ENCODE measurements at places on chromosomes 1 and 21.

DNA sequence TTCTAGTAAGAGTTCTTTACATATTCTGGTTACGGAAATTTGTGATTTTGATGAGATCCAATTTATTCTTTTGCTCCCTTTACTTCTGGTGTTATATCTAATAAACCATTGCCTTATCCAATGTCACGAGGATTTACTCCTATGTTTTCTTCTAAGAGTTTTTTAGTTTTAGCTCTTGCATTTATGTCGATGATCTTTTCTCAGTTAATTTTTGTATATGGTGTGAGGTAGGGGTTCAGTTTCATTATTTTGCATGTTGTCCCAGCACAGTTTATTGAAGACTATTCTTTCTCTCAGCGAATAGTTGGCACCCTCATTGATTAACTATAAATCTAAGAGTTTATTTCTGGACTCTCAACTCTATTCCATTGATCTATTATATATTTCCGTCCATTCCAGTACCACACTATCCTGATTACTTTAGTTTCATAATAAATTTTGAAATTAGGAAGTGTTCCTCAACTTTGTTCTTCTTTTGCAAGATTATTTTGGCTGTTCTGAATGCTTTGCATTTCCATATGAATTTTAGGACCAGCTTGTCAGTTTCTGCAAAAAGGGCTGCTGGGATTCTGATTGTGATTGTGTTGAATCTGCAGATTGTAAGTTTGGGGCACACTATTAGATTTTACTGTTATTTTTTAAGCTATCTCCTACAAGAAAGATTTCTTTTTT is 4.0 kb downstream of the KDM1A start:
- DNase-seq: no peak

- peak; percentile 79 for DNase-seq
Measured at GRCh38 chr1:66533804-66534740, at the start of gene SGIP1. TSS of gene SGIP1 (plus strand) at chr1:66534153. CDS start at chr1:66534359, 206 bp downstream.

DNA sequence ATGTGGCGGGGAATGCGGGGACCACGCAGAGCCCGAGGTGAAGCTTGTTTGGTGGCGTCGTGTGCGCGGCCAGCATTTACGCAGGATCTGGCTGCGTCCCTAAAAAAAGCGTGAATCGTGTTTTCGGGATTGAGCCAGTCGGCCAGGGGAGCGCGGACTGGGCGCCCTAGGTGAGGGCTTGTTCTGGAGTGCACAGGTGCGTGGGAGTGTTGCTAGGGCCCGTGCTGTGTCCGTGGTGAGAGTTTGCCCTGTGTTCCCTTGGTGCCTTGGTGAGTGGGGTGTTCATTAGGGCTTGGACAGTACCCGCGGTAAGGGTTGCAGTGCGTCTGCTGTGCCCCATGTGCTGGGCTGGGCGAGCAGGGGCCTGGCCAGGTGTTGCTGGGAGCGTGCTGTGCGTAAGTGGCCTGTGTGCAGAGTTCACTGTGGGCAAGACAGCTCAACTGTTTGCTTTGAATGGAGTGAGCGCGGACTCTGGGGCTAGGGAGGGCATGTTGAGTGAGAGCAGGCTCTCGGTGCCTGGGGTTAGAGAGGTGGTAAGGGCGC is 673 bp downstream of the CD46 start:
- peak; percentile 71 for DNase-seq

DNA sequence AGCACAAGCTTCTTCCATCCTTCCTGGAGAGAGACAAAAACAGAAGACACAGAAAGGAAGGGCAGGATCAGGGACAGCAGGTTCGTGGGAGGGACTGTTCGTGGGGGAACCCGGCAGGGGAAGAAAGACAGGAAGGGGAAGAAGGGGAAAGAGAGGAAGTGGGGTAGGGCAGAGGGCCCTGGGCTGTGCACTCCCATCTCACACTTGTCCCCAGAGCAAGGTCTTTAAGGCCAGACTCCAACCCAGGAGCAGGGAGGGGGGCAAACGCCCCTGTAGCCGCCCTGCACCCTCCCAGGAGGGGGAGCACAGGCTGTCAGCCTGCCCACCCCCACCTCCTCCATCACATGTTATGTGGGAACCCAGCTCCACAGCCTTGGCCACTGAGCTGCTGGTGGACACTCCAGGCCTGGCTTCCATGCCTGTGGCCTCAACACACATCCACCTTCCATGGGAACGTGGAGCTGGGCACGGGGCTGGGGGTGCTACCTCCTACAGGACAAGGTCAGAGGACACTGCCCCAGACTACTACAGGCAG is 9.3 kb downstream of the SLC19A1 start:
- DNase-seq: peak; percentile 62

- DNase-seq: no peak
Measured at GRCh38 chr1:184506481-184506880, 119.7 kb downstream of the C1orf21 start.

GRCh38 chr1:14850563-14850962 is 252.1 kb downstream of the KAZN start:
- no peak for DNase-seq

GRCh38 chr1:94820936-94821335 is 779 bp downstream of the SLC44A3 start:
- no peak for DNase-seq

GRCh38 chr1:159007726-159008125 is 2.0 kb upstream of the IFI16 start:
- no peak for DNase-seq

GRCh38 chr1:18072066-18072465 is 35.5 kb upstream of the IGSF21 start:
- DNase-seq: no peak

DNA sequence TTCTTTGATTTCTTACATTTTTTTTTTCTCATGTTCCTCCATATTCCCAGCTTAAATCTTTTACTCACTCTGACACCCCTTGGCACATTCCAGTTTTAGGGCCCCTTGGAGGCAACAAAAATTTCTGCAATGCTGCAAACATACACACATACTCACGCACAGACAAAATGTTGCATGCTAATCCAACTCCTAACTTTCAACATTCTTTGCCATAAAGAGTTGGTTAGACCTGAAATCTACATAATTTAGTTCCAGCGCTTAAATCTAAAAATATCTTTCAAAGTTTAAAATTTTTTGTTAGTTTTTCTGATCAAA is 103.9 kb downstream of the PTPN14 start:
- DNase-seq: no peak

GRCh38 chr1:203273869-203274602 is 31.3 kb upstream of the BTG2 start:
- peak; percentile 62 for DNase-seq

Data from tibial artery (tissue), 4 donors.